Left ventricle myocardium superior (tissue), 1 donor: ENCODE measurements at places on chromosomes 1 and 21. TPM values are rescaled to one million over a fixed set of nuclear protein-coding genes. Genes with fewer than 3 reads are reported as not detected.

- DNase-seq, result no peak
Measured at GRCh38 chr1:11703357-11704193, 12.1 kb downstream of the DRAXIN start.

GRCh38 chr1:11142618-11143391 lies 43.1 kb upstream of the EXOSC10 start:
- no peak for DNase-seq

DNA sequence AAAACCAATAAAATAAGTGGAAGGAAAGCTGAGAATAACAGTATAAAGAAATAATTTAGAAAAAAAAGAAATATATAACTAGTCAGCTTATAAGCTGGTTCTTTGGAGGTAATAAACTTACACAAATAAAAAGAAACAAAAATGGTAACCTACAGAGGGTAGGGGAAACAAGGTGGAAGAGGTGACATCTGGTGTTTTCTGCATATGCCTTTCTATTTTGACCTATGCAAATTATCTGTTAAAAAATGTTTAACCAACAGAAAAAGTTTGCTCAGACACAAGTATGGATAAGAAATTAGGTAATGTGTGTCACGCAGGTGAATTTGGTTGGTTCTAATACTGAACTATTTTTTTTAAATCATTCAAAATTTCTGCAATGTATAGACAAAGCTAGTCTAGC lies 53.6 kb upstream of the DMRTA2 start:
- DNase-seq, result no peak

DNA sequence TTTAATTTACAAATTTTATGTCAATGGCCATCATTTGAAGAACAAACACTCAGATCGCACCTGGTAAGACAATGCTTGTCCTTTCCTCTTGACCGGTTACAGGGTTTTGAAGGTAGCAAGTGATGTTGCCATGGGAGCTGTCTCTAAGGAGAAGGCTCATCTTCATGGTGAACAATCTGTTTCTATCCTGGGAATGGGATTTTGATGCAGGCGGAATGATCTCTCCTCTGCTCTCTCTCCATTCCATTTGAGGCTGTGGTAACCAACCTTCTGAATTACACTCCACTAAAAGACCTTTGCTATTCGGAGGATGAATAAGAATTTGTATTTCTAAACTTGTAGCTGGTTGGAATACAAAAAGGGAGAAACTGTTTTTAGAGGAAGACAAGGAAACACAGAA lies 57.9 kb upstream of the SLC5A9 start:
- DNase-seq, result no peak

Gene TNFRSF9
- not detected for total RNA-seq
